Stimulated activated CD8-positive, alpha-beta memory T cell treated with anti-CD3 and anti-CD28 coated beads, Interleukin-7, amount 100 ng/mL, for 24 hours (primary cell): ENCODE measurements at places on chromosomes 3 and 15.
A peak's percentile ranks its signal among the peaks of the same experiment; 100 is the strongest.

- no peak for DNase-seq
Measured at GRCh38 chr3:49313896-49314688, 25.8 kb downstream of the USP4 start.

DNA sequence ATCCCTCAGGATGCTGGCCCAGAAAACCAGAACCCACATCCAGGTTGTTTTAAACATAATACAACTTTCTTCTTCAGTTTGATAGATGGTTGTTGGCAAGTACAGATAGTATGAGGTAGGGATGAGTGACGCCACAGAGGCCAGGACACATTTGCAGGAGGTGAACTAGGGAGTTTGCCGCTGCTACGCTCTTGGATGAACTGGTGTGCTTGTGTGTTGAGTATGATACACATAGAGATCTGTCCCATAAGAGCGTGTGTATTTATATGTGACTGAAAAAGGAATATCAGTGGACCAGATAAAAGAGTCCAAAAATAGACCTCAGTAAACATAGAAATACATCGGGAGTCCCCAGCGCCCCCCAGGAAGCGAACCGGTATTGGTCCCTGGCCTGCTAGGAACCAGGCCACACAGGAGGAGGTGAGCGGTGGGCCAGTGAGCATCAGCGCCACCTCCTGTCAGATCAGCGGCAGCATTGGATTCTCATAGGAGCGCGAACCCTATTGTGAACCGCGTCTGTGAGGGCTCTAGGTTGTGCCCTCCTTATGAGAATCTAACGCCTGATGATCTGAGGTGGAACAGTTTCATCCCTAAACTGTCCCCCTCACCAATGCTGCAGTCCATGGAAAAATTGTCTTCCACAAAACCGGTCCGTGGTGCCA is 98.1 kb downstream of the LRRK1 start:
- no peak for DNase-seq

- no peak for DNase-seq
Measured at GRCh38 chr15:87045746-87046145, 966.1 kb downstream of the AGBL1 start.

- DNase-seq: no peak
Measured at GRCh38 chr15:62899090-62899493, 143.5 kb upstream of the TPM1 start.

DNA sequence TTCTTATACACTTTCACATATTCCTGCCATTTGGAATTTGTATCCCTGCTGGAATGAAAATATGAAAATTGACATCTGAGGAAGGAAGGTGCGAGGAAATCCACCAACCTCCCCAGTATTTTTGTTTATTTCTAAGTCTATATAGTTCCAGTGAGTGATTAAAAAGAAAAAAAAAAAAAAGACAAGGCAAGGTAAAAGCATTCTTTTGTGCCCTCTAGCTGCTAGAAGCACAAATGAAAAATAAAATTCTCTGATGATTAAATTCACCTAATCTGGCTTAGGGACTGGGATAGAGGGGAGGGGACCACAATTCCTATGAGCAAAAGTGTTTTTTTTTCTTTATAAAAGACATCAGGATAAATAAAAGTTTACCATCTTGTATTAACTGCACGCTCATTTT is 370.9 kb downstream of the NR2F2 start:
- no peak for DNase-seq

GRCh38 chr3:160874736-160875135 is 118.7 kb downstream of the PPM1L start:
- DNase-seq: no peak

GRCh38 chr3:114697401-114697800 is 403.6 kb downstream of the TIGIT start:
- DNase-seq: no peak

DNA sequence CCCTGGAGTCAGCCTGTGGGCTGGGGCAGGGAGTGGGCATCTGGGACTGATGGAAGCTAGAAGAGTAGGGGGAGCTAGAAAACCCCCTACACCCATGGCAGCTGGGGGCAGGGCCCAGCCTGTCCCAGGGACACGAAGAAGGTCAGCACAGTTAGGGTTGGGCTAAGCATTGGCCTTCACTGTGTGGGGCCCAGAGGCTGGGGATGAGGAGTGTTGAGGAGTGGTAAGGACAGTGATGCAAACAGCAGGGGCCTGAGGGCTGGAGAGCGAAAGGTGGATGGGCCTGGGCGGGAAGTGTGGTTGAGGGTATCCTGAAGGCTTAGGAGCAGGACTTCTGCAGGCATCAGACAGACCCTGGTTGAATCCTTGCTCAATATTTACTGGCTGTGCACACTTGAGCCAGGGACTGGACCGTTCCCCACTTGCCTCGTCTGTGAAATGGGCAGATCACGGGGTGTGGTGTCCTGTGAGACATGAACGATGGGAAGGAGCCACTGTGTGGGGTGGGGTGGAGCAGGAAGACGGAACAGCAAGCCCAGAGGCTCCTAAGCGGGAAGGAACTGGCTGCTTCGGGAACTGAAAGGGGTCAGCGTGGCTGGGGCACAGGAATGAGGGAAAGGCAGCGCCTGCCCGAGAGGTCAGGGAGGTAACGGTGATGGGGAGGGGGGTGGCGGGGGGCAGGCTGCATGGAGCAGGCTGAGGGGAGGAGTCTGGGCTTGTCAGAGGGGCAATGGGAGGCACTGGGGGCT is 7.3 kb downstream of the PRKCD start:
- no peak for DNase-seq

GRCh38 chr3:63076357-63076756 is 201.1 kb upstream of the CADPS start:
- no peak for DNase-seq

DNA sequence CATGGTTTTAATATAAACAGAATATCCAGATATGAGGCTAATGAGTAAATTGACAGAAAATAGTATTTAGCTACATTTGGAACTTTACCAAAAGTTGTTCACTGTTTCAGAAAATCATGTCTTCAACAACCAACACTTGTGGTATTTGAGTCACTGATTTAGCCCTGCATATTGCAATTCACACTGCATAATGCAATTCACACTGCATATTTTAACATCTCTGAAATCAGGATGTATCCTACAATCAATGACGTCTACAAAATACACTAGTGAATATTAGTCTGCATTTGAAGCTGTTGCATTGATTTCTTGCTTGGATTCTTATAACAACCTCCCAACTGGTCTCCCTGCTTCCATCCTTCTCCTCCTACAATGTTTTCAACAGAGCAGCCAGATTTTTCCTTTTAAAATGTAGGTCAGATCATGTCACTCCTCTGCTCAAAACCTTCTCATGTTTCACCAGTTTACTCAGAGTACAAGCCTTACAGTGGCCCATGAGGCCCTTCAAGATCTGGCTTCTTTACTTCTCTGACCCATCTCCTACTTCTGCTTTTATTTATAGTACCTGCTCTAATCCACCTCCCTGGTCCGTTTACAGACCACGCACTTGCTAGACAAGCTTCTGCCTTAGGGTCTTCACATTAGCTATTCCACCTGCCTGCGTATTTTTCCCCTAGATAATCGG is 11.4 kb upstream of the RAB11A start:
- DNase-seq: no peak

GRCh38 chr3:170256597-170256996 is 34.4 kb downstream of the PRKCI start:
- DNase-seq: no peak

DNA sequence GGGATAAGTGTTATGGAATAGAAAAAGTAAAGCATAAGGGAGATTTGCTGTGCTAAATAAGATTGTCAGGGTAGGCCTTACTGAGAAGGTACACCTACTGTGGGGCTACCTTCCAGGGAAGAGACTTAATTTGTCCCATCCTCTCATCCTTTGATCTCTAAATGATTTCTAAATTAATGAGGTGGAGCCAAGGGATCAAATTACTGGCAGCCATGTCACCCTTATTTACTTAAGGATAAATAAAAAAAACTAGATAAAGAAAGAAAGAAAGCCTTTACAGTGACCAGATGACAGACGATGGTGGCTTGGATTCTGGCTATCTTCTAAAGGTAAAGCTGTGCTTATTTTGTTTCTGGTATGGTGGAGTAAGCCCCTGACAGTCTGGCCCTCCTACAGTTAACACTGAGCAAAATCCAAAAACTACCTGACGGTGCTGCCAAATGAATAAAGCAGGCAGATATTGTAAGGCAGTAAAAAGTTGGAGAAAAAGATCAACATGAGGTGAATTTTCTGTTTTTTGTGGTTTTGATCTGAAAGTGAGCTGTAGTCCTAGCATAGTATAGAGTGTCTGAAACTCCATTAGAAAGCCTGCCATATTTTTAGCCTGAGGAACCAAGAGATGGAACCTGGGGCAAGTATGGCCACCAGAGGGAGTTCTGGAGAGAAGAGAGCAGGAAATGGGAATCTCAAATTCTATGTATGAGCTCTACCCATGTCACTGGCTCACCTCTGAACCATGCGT is 285.1 kb upstream of the MANF start:
- DNase-seq: no peak

GRCh38 chr3:106619-107018 is 89.9 kb upstream of the CHL1 start:
- DNase-seq: no peak

DNA sequence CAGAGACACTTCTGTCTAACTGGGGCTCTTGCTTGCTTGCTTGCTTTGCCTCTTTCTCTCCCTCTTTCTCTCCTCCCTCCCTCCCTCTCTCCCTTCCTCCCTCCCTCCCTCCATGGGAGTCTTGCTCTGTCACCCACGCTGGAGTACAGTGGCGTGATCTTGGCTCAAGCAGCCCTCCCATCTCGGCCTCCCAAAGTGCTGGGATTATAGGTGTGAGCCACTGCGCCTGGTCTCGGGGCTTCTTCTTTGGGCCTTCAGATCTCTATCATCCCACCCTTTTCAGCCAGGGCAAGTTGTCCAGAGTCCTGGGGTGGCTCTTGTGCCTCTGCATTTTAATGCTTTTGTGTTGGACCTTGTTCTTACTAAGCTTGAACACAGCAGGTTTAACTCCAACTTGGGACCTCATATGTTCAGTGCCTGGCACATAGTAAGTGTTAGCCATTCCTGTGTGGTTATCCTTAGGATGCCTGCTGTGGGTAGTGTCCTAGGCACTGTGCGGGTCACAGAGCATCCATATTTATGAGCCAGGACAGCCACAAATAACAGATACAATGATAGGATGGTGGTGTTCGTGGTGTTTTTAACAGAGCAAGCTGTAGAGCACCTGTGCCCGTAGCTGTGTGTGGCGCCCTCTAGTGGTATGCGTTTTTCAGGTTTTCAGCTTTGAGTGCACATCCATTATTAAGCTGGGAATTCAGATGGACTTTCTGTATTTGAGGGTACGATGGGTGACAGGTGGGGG is 75.1 kb downstream of the CCK start:
- DNase-seq: peak; percentile 39

GRCh38 chr3:46269556-46269955 is 27.3 kb downstream of the CCR3 start:
- DNase-seq: no peak

DNA sequence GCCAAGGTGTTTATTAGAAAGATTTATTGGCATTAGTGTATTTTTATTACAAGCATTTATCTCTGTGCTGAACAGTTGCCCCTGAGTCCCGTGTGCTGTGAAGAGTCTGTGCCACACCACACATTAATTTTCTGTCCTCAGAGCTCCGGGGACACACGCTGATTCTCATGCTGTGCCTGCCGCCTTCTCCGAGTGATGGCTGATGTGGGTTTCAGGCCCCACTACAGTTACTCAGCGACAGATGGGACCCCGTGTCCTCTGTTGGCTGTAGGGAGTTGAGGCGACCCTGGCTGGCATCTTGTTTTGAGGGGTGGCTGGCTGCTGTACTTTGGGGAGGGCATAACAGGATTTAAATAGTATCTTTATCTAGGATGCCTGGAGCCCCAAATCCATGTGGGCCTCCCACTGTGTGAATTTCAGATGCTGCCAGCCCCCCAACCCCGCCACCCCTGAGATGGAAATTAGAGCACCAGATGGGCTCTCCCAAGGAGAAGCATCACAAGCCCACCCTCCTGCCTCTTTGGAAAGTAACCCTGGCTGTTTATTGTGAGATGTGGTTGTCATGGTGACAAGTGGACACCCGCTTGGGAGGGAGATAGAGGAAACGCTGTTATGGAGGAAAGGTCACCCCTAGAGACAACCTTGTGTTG is 185.6 kb downstream of the APBA2 start:
- no peak for DNase-seq

GRCh38 chr3:99503350-99503749 is 135.0 kb upstream of the COL8A1 start:
- no peak for DNase-seq

DNA sequence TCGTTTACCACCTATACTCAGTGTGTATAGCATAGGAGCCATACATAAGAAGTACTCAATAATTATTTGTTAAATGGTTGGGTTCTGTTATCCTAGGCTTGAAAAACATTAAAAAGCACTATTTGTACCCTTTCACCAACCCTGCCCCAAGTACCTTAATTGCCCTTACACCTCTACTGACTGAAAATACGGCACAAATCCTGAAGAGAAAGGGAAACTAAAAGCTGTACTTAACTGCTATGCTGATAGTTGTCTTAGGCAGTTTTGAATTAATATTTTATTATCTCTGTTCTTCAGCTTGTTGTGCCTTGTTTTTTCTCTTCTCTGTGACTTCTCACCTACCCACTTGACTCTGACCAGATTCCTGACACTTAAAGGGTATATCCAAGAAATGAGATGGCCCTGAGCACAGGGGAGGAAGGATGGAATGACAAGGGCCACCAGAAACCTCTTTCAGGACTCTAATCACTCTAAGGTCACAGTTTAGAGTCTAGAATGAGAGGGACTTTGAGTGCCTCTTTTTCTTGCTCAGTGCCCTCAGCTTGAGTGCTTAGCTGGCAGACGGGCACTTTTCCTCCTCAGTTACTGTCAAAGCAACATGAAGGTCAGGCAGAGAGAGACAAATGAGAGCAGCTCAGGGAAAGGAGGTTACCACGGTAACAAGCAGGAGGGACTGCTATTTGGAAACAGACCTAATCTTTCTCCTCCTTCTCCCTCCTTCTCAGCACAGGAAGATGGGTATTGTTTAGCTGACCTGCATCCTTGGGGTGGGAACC is 136.5 kb downstream of the ZNF609 start:
- DNase-seq: no peak

GRCh38 chr3:154285221-154285620 is 39.1 kb downstream of the DHX36 start:
- no peak for DNase-seq

DNA sequence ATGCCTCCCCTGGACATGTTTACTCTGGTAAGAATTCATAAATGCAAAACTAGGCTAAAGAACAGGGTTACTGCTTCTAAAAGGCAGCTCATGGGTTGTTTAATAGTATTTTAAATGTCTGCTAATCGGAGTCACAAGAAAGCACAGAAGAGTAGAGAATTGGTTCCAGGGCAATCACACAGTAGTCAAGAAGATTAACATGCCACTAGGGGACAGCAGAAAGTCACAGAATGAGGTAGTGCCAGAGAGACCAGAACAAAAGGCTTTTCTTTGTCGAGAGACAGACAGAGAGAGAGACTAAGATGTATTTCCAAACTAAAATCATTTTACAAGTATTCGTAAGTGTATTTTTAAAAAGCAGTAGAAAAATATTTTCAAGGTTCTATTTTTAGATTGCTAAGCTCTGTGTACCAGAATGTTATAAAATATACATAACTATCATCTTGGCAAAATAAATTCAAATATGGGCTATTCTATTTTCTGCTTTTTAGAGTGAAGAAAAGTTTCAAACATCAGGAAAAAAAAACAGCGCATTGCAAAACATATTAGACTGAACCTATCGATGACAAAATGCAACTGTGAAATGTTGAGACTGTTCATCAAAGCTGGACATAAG is 78.3 kb upstream of the CDIN1 start:
- DNase-seq: no peak
